ENCODE measurements at places on chromosomes 12 and 14.

DNA sequence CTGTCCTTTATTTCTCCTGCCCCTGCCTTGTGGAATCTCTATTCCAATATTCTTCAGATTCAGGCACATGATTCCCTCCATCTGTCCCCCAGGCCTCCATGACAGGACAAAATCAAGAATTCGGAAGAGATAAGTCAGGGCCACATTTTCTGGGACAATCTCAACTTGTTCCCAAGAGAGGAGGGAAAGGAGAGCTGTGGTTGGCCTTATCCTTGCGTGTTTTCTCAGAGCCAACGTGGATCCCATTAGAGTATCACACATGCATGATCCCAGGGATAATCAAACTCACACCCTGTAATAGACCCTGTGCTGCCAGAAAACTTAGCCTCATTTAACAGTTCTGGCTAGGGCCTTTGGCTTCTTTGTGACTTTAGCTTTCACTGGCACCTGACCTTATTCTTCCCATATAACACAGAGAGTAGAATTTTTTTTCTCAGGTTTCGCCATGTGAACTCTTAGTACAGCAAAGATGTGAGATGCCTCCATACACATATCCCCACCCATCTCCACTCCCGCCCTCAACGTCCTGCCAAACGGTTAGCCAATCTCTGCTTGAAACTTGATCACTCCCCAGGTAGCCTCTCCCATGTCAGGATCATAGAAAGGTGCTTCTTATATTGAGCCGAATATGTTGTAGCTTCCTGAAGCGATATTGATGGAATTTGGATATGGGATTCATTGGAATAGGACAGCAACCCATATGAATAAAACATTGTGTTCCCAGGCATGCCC is 6.7 kb upstream of the KRT1 start:
- DNase-seq: no peak

DNA sequence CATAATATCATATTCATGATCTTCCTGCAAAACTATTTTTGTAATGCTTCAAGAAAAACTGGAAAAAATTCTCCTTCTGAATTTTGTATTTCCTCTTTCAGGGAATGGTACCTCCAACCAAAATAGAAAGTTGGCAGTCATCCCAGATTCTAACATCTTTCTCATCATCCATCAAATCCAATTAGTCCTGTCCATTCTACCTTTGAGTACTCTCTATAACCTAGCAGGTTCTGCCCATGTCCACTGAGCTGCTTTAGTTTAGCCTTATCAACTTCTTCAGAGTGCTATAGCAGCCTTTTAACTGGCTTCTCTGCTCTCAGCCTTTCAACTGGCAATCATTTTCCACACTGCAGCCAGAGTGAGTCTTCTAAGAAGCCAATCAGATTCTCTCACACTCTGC is 236.2 kb downstream of the AKAP6 start:
- no peak for DNase-seq

DNA sequence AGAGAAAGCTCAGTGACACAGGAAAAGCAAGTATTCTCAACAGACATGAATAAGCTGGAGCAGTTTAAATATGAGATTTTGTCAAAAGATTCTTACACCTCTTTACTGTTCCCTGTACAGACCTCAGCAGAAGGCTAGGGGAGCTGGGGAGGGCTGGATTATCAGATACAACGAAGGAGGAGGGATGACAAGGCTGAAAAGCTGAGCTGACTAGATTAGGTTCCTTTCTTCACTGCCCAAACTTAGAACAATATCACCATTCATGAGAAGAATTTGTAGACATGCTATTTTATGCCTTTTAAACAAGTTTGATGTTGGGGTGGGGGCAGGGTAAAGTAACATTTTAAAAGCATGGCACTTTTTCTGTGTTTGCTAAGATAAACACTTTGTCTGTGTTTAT is 611.1 kb downstream of the AACS start:
- no peak for DNase-seq

GRCh38 chr14:50082784-50083466 is 33.4 kb downstream of the VCPKMT start:
- DNase-seq: no peak

DNA sequence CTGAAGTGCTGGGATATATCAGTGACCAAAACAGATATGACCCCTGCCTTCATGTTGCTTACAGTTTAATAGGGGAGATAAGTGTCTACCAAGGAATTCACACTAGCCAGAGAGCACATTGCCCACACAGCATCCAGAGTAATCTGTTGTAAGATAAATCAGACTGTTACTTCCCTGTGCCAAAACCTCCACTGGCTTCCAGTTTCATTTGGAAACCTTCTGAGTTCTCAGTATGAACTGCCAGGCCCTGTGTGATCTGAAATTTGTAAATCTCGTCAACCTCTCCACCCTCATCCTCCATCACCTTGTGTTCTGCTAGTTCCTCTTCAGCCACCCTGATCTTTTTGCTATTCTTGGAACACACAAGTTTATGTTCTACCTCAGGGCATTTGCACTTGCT is 154.7 kb downstream of the ETV6 start:
- DNase-seq: no peak

- no peak for DNase-seq
Measured at GRCh38 chr12:103100257-103100831, 142.9 kb downstream of the ASCL1 start.

DNA sequence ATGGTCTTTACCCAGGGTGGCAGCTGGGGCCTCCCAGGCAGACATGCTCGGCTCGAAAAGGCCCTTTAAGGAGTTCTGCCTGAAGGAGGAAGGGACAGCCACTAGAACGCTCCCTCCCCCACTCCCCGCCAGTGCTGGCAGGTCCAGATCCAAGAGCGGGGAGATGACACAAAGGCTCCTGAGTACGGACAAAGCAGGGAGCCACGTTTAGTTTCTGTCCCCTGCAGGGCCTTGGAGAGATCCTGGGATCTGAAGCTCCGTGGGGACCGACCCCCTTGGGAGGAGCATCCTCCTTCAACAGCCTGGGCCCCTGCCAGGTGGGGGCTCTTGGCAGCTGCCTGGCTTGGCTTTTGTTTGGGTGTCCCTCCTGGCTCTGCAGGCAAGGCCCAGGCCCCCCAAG is 89.7 kb downstream of the ESRRB start:
- no peak for DNase-seq

DNA sequence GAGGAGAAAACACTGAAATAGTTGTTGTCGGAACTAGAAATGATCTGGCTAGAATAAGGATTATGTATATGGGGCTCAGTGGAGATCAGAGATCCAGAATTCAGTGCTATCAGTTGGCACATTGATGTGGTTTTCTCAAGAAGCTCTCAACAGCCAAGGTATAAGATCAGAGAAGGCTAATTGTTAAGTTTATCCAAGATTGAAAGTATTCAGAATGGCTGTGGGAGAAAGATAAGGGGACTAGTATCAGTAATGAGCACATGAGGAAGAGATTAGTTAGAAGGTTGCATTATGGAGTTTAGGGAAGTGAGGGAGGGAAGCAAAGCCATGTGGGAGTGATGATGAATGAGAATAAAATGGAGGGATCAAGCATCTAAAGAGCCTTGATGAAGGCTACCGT is 128.1 kb upstream of the MIS18BP1 start:
- no peak for DNase-seq

GRCh38 chr12:74776378-74776777 is 238.7 kb downstream of the ATXN7L3B start:
- DNase-seq: no peak

GRCh38 chr12:89513544-89513943 is 11.1 kb downstream of the GALNT4 start:
- DNase-seq: no peak

DNA sequence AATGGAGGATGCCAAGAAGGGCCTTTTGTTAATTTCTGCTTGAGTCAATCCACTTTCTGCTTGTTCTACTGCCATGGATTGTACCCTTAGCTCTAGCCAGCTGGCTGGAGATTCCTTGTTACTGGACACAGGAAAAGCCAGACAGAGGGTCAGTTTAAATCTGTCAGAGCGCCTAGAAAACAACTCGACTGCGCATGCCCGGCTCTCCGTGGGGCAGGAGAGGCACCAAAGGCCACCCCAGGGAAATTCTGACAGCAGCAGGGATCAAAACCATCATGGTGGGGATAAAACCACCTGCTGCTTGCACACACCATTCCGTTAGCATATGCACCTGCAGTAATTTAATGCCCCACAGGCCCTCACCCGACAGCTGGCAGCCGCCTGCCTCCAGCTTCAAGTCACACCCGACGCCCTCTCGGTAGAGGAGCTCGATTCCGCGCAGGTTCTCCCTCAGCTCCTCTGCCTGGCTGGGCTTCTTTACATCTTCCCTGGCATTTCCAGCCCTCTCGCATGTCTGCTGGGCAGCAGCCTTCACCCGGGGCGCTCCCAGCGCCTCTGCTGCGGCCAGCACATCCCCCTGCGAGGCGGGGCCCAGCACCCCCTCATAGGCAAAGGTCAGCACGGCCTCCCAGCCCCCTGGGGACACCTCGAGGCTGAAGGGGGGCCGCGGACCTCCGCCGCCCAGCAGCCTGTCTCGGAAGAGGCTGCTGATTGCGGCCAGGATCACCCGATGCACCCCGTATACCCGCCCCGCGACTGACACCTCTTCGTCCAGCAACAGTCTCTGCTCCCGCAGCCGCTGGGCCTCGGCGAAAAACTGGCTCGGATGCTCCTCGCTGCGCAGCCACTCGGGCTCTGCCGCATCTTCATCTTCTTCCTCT is 1.0 kb downstream of the KLHL33 start:
- no peak for DNase-seq

DNA sequence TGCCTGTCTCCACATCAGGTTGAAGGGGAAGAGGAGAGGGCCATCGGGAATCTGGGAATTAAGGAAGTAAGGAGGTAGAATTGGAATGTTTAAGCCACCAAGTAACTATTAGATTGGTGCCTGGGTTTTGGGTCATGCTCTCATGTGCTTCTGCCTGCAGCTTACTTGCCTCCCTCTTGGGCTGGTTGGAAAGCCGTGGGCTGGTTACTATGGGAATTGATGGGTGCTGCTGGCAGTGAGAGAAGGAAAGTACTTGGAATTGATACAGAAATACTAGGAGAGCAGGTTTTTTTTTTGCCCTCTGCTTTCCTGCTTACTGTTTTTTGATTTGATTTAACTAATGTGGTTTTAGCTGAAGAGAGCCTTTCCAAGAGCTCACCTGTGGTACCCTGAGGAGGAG is 493.5 kb upstream of the RGS6 start:
- no peak for DNase-seq

- no peak for DNase-seq
Measured at GRCh38 chr12:5884285-5884684, 60.8 kb downstream of the ANO2 start.

DNA sequence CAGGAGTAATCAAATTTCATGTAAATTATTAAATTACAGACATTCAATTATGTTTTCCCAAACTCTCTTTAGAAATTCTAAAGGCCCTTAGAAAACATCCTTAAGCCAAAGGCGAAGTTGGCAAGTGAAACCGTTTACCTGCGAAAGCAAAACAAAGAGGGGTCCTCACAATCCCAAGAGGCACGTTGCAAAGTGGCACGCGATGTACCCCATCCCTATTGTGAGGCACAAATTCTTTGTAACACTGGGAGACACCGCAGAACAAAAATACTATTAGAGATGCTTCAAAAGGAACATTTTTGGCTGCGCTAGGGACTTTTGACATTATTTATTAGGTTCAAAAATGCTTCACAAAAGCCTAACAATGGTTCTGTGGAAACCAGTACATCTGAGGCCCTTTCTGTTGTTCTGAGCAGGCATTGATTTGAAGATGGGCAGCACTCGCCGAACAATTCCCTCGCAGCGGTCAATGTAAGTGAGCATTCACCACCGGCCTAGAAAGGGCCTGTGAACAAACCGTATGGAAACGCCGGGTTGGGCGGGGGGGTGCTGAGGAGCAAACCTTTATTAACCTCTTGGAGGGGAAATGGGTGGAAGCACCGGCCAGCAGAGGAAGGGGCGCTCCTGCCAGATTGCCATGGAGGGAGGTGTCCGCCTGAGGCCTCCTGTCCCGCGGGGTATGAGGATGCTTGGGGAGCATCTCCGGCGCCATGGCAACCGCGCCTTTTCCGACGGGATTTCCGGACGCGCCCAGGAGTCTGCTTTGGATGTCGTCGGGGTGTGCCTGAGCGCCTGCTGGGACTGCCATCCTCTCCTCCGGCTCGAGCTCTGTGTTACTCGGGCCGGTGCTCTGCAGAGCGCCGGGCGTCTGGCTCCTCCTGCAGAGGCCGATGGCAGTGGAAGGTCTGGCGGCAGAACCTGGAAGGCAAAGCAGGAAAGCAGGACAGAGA is 193.9 kb downstream of the C12orf42 start:
- DNase-seq: no peak

DNA sequence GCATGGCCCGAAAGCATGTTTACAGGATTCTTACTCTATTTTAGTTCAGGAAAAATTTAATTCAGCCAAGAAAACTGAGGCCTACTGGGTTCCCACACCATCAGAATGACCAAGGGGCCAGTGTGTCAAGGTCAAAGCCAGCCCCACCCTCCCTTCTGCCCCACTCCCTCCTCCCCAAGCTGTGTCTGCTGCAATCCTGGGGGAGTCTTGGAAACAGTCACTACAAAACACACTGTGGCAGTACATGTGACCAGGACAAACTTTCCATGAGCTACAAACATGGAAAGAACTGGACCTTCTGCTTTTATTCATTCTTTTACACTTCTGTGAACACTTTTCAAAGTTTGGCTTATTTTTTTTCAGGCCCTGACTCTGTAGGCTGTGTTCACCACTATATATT is 1228.8 kb upstream of the TMEM132C start:
- no peak for DNase-seq

GRCh38 chr12:120994589-120995337 is 16.4 kb downstream of the HNF1A start:
- DNase-seq: no peak

DNA sequence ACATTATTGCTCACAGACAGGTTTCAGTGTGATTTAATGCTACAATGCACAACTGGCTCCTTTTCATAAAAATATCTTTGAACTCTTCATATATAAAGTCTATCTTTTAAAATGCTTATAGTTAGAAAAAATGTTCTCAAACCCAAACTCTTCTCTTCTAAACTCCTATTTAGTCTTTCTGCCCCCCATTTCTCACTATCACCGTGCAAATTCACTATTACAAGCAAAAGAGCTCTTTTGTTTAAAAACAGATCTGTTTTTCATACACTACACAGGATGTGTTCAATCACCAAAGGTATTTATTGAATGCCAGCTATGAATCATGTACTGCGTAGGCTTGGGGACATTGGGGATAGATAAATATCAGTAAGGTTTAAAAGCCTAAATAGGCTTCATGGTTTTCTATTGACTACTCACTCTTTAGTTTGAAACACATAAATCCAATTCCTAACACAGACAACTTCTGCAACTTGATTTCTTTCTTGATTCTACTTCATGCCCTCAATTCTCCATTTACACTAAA is 692.3 kb downstream of the C12orf50 start:
- DNase-seq: no peak

DNA sequence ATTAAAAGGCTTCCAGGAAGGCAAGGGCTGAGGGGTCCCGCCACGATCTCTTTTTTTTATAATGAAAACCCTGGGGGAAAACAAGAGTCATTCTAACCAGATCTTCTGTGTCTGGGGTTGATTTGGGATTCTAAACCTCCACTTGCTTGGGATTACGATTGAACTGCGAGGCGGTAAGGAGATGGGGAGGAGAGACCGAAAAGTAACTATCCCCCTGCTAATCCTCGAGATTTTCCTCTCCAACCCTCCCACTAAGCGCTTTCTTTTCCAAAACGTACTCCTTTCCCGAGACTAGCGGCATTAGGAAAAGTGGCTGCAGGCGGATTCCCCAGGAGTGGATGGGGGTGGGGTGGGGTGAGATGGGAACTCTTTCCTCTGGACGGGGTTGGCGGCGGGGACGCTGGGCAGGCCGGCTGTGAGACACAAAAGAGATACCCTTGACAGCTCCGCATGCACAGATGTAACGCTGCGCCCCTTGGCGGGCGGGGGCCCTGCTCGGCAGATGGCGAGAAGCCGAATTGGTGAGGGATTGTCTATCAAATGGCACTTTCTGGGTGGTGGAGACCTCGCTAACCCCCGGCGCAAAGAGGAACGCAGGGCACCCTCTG is 830 bp upstream of the SRRM4 start:
- no peak for DNase-seq
